Brain (organoid and tissue), 16 donors: ENCODE measurements at places on chromosomes 5 and 9.

GRCh38 chr9:71587576-71588362, 180.5 kb downstream of the CEMIP2 start:
- DNase-seq: no peak

GRCh38 chr5:81909677-81910076, 62.1 kb upstream of the ATG10 start:
- DNase-seq: no peak

- no peak for DNase-seq
Measured at GRCh38 chr9:131100445-131100844, 4.1 kb downstream of the AIF1L start.

- no peak for DNase-seq
Measured at GRCh38 chr9:129604766-129605163, 16.1 kb downstream of the C9orf50 start.

DNA sequence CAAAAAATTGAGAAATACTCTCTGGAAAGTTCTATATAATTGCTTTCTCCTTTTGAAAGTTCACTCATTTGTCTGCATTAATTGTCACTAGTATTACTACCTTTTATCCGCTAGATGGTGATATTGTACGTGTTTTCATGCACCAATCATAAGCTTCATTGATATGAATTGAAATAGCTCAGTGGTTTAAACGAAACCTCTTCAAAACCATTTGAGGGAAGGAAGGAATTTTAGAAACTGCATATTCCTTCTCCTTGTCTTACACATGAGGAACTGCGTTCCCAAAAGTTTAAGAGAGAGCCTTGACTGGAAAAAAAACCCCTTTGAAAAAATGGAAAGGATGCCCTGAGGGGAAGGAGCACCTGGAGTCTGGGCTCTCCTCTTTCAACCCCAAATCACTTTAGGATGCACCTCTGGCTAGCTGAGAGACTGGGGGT, 98.6 kb downstream of the YTHDC2 start:
- DNase-seq: peak; percentile 64

DNA sequence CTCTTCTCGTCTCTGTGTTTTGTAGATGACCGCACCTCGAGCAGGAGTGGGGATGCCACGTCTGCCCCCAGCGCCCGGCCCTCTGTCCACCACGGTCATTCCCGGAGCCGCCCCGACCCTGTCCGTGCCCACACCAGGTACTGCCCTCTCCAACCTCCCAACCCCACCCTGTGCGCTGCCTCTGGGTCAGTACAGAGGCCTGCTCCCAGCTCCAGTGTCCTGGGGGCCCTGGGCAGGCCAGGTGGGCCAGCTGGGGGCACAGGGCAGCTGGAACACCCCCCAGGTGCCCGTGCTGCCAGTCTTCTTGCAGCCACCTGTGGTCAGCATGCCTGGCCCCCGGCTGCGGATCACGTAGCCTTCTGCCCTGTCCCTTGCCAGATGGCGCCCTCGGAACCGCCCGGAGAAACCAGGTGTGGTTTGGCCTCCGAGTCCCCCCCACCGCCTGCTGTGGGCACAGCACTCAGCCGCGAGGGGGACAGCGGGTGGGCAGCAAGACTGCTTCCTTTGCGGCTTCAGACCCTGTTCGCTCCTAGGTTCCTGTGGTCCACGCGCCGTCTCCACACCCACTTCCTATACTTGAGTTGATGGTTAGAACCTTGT, 133.7 kb downstream of the WNK2 start:
- no peak for DNase-seq

- DNase-seq: no peak
Measured at GRCh38 chr5:67453111-67453905, 256.7 kb upstream of the CD180 start.

GRCh38 chr9:95822583-95823431, 52.7 kb upstream of the ERCC6L2 start:
- DNase-seq: no peak
